Left ventricle myocardium inferior (tissue), 1 donor: ENCODE measurements at places on chromosomes 4 and X.

DNA sequence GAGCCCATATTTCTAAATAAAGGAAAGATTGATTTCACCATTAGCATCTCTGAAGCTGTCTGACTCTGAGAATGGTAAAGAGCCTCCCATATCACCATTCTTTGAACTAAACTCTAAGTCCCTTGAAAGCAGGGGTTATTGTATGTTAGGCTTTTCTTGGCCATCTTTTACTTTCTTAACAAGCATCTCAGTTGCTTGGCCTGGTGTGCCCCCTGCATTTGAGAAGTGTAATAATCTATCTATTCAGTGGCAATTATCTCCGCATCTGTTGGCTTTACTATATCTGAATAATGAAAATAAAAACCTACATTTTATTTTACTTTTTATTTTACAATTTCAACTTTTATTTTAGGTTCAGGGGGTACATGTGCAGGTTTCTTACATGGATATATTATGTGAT lies 128.3 kb upstream of the ARMCX2 start:
- DNase-seq: no peak

DNA sequence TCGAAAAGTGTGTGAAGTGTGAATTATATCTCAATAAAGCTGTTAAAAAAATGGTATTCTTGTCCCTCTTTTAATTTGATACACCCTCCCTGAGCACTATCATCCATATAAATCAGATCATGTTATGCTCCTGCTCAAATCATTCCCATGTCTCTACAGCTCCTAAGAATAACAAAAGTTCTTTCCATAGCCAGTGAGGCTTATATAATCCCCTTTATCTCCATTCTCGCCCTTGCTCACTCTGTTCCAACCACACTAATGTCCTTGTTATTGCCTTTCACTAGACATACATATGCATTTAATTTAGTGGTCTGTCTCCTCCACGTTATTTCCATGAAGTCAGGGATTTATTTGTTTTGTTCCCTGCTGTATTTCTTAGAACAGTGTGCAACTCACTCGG lies 10.5 kb downstream of the ZGRF1 start:
- no peak for DNase-seq

GRCh38 chr4:95522682-95523530 lies 25.9 kb downstream of the UNC5C start:
- no peak for DNase-seq

DNA sequence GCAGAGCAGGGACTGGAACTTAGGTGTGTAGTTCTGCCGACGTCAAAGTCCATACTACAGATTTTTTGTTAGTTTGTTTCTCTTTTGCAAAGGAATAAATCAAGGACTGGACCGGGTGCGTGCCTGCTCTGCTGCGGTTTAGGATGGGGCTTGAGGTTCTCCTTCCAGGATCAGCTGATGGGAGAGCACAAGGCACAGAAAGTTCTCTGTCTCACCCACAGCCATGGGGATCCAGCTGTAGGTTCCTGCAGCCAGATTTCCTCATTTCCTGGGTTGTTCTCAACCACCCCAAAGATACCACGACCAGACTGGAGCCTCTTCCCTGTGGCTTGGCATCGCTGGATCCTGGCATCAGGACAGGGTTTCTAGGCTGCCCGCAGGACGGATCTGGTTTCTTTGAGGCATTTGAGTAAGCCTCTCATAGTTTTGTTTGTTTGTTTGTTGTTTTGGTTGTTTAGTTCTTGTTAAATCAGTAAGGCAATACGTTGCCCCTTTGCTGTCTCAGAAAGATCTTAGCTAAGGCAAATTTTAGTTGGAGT lies 789 bp upstream of the SRPX start:
- DNase-seq: no peak

- no peak for DNase-seq
Observed at GRCh38 chr4:33959519-33959918, 2284.8 kb downstream of the ARAP2 start.

DNA sequence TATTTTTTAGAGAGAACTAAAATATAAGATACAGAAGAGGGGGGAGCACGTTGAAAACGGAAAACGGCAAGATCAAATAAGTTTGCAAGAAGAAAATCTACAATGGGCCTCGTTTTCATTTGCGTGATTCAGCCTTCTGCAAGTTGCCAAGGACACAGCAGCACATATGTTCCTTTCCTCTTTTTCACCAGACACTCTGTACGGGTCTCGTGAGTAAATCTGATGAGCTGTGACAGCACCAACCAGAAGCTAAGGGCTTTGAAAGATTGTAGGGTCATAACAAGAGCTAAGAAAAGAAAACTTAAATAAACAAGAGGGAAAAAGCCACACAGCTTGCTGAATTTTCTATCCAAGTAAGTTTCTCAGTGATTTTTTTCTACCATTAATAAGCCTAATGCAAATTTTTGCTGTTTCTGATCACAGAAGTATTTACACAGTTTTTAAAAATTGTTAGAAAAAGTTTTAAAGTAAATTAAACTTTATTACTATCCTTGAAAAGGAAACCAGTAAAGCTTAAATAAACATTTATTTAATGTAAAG lies 63.4 kb downstream of the SCML2 start:
- DNase-seq: no peak

GRCh38 chr4:16658183-16658582 lies 240.3 kb downstream of the LDB2 start:
- no peak for DNase-seq

GRCh38 chr4:55347610-55348228 lies 1.7 kb downstream of the SRD5A3 start:
- DNase-seq: no peak

DNA sequence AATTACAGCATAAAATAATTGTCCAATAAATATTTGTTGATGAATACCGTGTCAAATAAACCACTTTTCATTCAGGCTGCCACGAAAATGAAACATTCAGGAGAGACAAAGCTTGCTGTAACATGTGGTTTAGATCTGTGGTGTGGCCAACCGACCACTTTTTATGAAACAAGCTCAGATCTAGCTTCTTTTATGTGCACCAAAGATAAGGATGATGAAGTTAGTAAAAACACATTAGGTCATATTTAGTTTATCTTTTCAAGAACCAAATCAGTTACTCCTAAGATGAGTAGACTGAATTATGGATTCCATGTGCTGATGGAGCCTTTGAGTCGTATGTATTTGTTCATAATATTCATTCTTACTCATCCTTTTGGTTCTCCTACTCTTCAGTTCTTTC lies 35.8 kb downstream of the STOX2 start:
- no peak for DNase-seq

- no peak for DNase-seq
Observed at GRCh38 chr4:103268746-103269145, 70.6 kb upstream of the CENPE start.
